ENCODE measurements at places on chromosomes 12 and 14.
A peak's percentile ranks its signal among the peaks of the same experiment; 100 is the strongest.

GRCh38 chr12:113368331-113368730, 9.9 kb downstream of the PLBD2 start:
- DNase-seq = no peak

DNA sequence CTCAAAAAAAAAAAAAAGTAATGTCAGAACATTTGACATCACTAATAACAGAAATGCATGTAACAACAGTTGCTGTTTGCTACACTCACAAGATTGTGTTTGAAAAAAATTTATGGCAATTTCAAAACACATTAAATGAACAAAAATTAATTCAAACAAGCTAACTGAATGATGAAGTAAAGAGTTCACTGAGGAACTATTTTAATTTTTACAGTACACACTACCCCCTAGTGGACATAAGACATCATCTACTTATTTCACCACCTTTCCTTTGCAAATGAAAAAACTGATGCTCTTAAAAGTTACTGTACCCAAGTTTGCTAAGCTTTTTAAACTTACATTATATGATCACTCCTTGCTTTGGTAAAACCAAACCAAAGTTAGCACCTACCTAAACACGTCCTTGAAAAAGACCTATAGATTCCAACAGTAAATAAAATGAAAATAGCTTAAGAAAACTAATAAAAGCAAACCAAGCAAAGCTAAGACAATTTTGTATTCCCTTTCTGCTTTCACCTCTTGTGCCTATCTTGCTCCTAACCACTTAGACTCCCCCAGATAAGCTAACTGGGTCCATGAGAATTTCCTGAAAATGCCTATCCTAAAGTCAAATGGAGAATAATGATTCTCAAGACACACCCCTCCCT, 22.2 kb downstream of the UBE2N start:
- peak; percentile 55 for DNase-seq

- DNase-seq = no peak
Observed at GRCh38 chr14:32984241-32984930, 45.7 kb downstream of the NPAS3 start.

DNA sequence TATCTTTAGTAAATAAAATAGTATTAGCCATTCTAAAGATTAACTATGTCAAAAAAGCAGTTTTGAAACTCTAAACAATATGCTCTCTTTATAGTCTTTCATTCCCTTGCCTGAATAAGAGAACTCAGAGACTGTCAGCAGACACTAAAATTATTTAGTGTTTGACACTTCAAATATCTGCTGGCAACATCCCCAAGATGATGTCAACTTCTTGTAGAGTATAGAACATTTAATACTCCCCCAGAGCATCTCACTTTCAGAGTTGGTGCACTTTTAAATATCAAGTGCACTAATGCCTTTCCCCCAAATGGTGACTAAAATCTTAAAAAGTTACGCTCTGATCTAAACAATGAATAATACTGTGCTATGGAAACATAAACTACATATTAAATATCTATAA, 374.9 kb downstream of the SLC6A15 start:
- DNase-seq = no peak

DNA sequence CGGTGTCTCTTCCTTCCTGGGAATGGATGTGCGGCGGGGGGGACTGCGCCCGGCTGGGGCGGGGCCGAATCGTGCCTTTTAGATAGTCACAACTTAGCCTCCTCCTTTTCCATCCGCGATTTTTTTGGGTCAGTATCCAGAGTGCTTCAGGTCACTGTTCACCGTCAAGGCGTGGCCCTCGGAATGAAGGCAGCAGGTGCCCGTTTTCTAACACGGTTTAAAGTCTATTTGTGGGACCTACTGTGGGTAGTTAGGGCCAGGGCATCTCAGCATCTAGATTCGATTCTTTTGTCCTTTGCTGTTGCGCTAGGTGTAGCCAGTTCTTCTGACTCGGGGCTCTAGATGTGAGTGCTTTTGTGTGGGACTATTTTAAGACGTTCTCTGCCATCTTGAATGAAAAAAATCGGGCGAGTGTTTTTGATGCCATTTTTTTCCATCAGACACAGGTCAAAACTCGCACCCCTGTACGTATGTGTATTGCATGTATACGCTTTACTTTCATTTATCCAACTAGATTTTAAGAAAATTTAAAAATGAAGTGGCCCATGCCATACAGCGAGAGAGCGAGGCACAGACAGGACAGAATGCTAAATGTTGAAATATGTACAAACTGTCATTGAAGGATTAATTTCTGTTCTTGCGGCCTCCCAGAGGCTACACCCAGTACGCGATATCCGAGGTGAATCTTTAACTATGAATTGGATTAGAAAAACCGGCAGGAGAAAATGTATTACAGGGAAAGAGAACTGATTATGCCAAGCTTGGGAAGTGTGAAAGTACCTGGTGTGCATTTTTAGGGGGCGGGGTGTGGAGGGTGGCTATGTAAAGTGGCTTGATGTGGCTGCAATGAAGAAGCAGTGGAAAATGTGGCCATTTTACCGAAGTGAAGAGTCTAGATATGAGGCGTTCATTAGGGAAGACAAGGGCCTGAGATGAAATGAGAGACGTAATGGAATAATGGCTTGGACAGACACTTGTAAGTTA, 835 bp downstream of the VEZT start:
- DNase-seq = peak; percentile 81

GRCh38 chr14:99136047-99136400, 136.0 kb downstream of the BCL11B start:
- DNase-seq = no peak

GRCh38 chr12:97313471-97314190, 149.0 kb upstream of the RMST start:
- no peak for DNase-seq

Measured in umbilical cord (tissue), 2 donors.